Keratinocyte (primary cell): ENCODE measurements at places on chromosomes 13 and 19.

GRCh38 chr19:23093832-23094231 lies 23.0 kb upstream of the ZNF730 start:
- no peak for DNase-seq

GRCh38 chr13:59176775-59177174 lies 987.0 kb downstream of the DIAPH3 start:
- no peak for DNase-seq

DNA sequence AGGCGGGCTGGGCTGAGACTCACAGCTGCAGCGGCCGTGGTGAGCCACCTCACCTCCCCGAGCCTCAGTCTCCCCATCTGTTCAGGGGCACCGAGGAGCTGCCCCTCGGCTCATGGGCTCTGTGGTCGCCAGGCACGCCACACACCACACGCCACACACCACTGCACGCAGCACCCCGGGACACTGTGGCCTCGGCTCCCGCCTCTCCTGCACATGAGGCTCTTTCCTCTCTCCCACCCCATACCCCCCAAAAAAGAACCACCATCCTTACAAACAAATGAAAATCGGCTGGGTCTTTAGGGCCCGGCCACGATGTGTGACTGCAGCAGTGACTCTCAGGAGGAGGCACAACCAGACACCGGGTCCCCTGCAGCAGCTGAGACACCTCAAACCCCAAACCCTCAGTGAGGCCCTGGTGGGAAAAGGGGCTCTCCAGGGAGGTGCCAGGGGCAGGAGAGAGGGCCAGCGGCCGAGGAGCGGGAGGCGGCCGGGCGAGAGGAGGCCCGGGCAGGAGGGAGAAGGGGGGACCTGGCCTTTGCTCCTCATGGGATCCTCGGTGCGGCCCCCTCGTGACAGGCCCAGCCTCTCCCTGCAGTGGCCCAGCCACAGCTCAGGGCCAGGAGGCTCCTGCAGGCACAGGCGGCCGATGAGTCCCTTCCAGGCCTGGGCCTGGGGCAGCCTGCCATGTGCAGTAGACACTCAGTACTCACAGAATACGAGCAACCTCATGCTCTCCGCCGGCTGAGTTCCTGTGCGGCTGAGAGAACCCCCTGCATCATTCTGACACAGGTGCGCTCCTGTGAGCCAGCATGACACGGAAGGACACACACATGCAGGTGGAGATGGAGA lies 66.3 kb downstream of the RASA3 start:
- no peak for DNase-seq

DNA sequence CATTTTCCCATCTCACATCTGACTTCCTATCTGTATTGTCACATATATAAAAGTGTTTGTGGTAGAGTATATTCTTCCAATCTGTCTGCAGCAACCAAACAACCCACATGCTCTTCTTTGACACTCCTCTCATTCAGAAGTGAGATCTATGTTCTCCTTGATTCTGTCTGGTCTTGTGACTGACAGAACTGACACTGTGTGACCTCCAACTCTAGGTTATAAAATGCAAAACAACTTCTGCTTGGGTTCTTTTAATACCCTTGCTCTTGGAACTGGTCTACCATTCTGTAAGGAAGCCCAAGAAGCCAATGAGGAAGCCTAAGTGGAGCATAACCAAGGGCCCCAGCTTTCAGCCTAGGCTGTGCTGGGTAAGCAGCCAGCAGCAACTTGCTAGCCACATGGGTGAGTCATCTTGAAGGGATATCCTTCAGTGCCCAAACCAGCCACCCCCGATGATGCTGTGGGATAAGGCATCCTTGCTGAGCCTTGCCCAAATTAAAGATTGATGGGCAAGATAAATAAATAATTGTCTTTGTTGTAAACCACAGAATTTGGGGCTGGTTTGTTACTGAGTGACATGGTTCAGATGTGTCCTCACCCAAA lies 18.4 kb upstream of the ITM2B start:
- DNase-seq = no peak

DNA sequence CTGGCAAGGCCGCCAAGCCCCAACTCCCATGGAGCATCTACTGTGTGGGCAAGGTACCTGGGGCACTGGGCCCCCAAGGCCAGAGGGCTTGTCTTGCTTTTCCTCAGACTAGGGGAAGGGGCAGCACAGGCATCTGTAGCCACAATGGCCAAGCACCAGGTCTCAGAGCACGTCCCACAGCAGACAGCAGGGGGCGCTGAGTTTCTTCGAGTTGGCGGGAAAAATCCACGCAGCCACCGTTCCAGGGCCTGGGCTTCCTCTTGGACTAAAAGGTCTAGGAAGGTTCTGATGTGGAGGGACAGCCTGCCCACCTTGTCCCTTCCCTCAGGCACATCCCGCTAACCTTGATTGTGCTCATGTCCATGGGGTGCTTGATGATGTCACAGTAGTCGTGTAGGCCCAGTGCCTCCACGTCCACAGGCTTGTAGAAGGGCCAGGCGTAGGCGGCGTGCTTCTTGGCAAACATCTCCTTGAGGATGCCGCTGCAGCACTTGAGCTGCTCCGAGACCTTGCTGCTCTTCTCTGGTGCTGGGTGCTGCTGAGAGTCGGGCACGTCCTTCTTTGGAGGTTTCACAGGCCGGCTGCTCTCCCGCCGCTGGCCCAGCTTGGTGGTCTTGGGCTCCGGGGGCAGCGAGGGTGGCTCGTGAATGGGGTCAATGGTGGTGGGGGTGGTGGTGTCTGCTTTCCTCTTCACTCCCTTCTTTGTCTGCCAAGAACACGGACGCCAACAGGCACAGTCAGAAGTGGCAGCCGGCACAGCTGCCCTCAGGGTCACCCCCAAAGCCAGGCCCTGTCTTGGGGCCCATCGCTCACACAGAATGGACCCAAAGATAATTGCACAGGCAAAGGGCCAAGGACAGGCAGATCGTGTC lies 32.0 kb upstream of the EPHX3 start:
- DNase-seq = no peak

GRCh38 chr19:51111606-51112005 lies 3.4 kb upstream of the CTU1 start:
- DNase-seq = no peak

DNA sequence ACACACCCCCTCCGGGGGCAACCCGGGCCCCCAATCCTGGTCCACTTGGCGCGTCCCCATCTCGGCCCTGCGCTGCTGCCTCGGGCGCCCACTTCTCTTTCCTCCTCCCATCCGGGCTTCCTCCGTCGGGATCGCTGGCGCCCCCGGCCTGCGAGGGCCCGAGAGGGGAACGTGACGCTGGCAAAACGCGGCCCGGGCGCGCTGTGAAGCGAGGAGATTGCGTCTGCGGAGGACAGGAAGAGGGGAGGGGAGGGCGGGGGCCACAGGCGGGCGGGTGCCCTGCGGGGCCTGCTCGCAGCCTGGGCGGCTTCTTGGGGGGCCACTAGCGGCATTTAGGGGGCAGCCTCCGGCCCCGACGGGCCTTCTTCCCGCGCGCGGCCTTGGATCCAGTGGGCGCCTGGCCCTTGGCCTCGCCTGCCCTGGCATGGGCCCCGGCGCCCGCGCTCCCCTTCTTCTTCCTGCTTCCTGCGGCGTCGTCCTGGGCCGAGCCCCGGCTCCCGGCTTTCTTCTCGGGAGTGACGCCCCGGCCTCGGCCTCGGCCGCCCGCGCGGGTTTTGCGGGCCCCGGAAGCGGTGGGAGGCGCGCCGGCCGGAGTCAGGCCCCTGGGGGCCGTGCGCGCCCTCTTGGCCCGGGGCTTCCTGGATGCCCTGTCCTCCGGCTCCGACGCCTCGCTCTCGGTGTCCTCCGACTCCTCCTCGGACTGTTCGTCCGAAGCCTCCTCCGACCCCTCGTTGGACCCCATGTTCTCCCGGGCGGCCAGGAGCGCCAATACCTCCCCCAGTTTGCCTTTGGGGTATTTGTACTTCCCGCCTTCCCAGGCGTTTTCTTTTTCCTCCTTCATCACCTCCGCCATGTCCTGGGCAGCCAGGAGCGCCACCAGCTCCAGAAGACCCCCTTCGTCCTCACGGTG lies 2.2 kb downstream of the PNMA8B start:
- no peak for DNase-seq

- no peak for DNase-seq
Measured at GRCh38 chr19:40797963-40798682, 868 bp upstream of the EGLN2 start.

GRCh38 chr19:14440049-14440448 lies 6.9 kb downstream of the PKN1 start:
- DNase-seq = no peak

DNA sequence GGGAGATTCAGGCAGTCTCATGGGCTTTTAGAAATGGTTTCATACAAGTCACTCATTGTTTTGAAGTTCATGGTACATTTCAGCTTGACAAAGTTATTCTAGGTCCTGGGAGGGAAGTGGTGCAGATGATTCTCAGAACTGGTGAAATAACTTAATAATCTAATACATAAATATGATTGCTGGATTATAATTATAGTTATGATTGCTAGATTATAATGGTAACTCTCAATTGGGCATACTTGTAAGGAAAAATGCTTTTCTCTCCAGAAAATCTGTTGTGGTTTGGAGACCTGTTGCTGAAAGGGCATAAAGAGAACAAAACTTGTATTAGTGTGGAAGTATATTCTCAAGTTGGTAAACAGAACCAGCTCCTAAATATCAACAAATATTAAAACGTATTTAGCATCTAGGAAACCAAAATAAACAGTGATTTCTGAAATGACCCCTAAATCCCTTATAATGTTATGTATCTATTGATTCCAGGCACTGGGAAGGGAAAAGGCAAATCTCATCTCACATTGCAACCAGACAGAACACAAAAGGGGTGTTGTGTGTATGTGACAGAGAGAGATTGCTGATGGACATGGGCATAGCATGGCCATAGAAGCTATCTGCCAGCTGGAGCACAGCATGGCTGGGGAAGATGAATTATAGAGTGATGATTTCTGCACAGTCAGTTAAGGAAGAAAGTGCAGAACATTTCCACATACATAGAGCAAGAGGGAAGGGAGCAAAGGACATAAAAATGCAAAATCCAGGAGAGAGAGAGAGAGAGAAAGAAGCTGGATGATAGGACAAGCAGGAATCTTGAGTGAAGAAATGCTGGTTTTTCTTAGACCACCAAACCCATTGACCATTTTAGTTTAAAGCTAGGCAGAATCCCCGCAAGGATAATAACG lies 87.1 kb upstream of the FRY start:
- no peak for DNase-seq

DNA sequence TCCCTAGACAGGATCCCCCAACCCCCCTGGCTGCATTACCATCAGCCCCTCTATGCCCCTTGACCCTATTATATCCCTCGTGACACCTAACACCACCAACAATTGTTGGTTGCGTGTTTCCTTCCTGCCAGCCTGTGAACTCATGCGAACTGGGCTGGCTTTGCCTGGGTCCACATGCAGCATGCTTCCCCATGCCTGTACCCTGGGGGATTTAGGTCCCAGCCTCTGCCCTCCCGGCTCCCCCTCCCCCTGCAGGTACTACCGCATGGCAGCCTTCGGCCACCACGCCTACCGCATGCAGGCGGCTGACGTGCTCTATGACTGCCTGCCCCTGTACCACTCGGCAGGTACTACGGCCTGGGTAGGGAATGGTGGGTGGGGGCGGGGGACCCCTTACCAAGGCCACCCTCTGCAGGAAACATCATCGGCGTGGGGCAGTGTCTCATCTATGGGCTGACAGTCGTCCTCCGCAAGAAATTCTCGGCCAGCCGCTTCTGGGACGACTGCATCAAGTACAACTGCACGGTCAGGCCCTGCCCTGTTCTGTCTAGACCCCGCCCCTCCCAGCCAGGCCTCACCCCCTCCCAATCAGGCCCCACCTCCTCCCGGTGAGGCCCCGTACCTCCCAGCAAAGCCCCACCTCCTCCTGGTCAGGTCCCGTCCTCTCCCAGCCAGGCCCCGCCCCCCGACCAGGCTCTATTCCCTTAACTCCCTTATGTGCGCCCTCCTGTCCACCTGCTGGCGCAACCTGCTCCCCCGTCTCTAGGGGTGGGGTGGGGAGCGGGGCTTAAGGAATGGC lies 18.5 kb downstream of the SLC27A1 start:
- no peak for DNase-seq

GRCh38 chr13:27391471-27391870 lies 32.9 kb upstream of the GTF3A start:
- DNase-seq = no peak

DNA sequence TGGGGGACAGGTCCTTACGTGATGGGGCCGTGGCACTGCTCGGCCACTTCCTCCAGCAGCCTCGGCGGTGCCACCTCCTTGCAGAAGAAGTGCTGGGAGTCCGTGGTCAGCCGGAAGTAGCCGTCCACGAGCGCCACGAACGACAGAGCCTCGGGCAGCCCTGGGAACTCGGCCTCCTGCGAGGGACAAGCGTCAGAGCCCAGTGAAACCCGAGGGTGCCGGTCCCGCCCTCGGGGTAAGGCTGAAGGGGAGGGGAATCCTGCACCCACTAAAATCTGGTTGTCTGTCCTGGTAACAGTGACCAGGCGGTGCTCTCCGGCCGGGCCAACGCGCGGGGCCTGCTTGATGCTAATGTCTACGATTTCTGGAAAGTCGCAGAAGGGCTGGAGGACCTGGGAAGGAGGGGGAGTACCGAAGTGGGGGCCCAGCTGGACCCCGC lies 6.4 kb downstream of the JAK3 start:
- no peak for DNase-seq

DNA sequence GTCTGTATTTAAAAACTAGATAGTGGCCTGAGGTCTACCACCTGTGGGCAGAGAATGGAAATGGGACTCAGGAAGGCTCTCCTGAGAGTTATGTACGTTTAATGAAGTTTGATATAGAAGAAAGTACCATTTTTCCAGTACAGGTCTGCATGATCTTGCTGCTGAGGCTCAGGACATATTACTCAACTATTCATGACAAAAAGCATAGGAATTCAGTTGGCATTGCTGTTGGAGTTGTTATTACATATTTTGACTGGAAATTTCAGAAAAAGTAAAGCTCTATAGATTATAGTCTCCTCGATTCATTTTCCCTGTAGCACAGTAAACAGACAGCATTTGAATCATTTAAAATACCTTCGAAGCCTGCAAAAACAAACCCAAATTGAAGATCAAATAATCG lies 469.8 kb downstream of the DCT start:
- DNase-seq = no peak

DNA sequence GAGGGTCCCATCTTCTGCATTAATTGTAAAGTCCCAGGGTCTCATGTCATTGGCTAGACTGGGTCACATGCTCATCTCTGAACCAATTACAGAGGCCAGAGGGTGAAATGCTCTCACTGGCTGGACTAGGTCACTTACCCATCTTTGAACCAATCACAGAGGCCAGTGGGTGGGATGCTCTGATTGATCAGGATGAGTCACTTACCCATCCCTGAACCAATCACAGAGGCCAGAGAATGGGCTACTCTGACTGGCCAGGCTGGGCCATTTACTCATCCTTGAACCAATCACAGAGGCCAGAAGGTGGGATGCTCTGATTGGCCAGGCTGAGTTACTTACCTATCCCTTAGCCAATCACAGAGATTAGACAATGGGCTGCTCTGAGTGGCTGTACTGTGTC lies 5.3 kb downstream of the MISP start:
- no peak for DNase-seq

- DNase-seq = no peak
Measured at GRCh38 chr13:46963904-46964303, 67.1 kb upstream of the HTR2A start.
